ENCODE measurements at places on chromosomes 2 and 18. TPM values are rescaled to one million over a fixed set of nuclear protein-coding genes. Genes with fewer than 3 reads are reported as not detected.
A peak's percentile ranks its signal among the peaks of the same experiment; 100 is the strongest.

DNA sequence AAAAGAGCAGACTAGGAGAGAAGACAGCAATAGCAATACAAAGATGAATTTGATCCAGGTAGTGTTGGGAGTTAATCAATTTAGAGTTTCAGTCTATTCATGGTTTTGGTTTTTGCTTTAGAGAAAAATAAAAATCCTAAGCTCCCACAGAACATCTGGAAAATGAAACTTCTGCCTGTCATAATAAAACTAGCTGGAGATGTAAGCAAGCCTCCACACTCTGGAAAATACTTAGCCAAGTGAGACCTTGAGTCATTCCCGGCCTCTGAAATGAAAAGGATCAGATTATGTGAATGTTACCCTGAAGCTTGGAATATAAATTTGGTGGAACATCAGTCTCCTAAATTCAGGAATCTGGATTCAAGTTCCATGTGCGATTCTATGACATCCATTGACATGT lies 485.6 kb upstream of the SPRED2 start:
- no peak overlapping the region for H3K27ac ChIP-seq
- no peak overlapping the region for H3K4me3 ChIP-seq
- no peaks in the 10 kb centered on the region for H3K36me3 ChIP-seq
- H3K27me3 ChIP-seq, result no peaks in the 10 kb centered on the region

DNA sequence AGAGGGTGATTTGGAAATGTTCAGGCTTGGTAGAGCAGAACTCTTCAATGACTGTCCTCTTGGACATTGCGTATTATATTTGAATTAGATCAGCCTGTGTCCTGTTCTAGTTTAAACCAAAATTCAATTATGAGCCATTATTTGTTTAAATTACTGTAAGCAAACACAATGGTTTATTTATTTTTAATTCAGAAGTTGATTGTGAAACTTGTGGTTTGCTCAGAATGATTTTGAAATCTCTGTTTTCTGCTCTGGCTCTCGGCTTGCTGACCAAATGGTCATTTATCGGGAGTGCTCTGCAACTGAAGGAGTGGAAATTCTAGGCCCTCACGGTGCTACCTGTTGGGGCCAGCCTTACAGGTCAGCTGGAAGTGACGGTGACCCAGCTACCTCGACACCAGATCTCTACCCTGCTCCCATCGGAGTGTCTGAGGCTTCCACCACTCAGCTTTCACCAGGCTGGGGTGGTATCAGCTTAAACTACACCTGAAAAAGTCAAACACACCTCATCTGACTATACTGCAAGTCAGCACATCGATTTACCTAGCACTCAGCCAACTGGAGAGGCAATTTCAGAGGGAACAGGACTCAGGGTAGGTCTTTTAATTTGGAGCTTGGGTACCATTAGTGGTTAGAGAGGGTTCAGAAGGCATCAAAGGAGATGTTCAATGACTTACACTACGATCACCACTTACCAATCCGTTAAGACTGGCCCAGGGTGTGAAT lies 36.8 kb upstream of the GPD2 start:
- peaks cover 34% of the 10 kb centered on the region for H3K4me1 ChIP-seq
- peak overlapping the region; percentile 89 for H3K4me3 ChIP-seq
- H3K27me3 ChIP-seq, result peaks cover 5% of the 10 kb centered on the region
- H3K36me3 ChIP-seq, result peaks cover 5% of the 10 kb centered on the region
- DNase-seq, result no peak
- peak overlapping the region; percentile 99 for H3K27ac ChIP-seq

- peaks cover 86% of the 10 kb centered on the region for H3K4me1 ChIP-seq
- no peak overlapping the region for H3K4me3 ChIP-seq
- DNase-seq, result no peak
- H3K27me3 ChIP-seq, result peaks cover 1% of the 10 kb centered on the region
- no peak overlapping the region for H3K27ac ChIP-seq
- peaks cover 4% of the 10 kb centered on the region for H3K36me3 ChIP-seq
Measured at GRCh38 chr2:239261796-239262483, 138.9 kb downstream of the HDAC4 start.

DNA sequence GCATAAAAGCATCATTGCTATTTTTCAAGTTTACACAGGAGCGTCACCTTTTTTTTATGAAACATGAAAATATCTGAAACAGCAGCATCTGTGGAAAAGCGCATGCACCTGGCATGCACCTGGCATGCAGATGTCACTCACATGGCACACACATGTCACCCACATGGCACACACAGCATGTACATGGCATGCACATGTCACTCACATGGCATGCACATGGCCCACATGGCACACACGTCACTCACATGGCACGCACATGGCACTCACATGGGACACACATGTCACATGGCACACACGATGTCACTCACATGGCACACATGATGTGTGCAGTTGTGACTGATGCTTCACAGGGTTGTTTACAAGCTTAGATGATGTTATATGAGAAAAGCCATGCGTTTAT lies 188.0 kb downstream of the ZNF407 start:
- H3K4me1 ChIP-seq, result no peaks in the 10 kb centered on the region
- H3K27me3 ChIP-seq, result no peaks in the 10 kb centered on the region
- H3K4me3 ChIP-seq, result no peak overlapping the region
- peaks cover 12% of the 10 kb centered on the region for H3K36me3 ChIP-seq
- H3K27ac ChIP-seq, result no peak overlapping the region
- no peak for DNase-seq

GRCh38 chr2:240303896-240304745 lies 131.3 kb upstream of the GPC1 start:
- H3K4me3 ChIP-seq, result no peak overlapping the region
- H3K27ac ChIP-seq, result no peak overlapping the region
- peaks cover 2% of the 10 kb centered on the region for H3K27me3 ChIP-seq
- H3K36me3 ChIP-seq, result no peaks in the 10 kb centered on the region
- no peaks in the 10 kb centered on the region for H3K4me1 ChIP-seq

DNA sequence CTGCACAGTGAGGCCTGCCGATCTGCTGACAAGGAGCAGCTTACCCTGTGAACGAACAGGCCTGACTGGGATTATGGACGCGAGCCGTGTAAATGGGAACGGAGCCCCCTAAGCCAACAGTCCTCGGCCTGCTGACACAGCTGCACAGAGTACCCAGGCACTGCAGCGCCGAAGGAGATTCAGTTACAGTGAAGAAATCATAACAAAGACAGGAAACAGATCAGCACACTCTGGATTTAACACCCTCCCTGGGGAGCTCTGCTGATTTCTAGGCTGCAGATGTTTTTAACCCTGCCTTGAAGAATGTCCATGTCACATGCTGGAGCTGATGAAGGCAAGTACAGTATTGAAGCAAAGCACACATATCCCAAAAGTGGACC lies 43.4 kb downstream of the COLEC12 start:
- H3K36me3 ChIP-seq, result peaks cover 1% of the 10 kb centered on the region
- no peak for DNase-seq
- H3K27me3 ChIP-seq, result peaks cover 29% of the 10 kb centered on the region
- no peaks in the 10 kb centered on the region for H3K4me1 ChIP-seq

DNA sequence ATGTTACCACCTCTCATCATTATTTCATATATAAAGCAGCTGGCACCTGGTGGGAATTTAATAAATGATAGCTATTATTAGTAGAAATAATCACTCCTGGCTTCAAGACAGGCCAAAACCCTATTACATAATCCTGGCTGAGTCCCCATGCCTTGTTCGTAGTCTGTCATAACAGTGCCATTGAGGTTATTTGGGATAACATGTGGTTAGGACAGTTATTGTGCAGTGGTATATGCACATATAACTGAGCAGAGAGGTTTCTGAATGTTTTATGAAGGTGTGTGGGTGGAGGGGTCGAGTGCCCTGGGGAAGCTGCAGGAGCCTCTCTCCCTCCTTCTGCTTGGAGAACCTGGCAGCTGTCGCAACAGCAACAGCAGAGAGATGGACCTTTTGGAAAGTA lies 162.4 kb upstream of the NABP1 start:
- no peak overlapping the region for H3K4me3 ChIP-seq
- H3K36me3 ChIP-seq, result no peaks in the 10 kb centered on the region
- DNase-seq, result no peak

- DNase-seq, result no peak
- no peaks in the 10 kb centered on the region for H3K4me1 ChIP-seq
- peaks cover 2% of the 10 kb centered on the region for H3K27me3 ChIP-seq
- H3K4me3 ChIP-seq, result no peak overlapping the region
- no peak overlapping the region for H3K27ac ChIP-seq
Measured at GRCh38 chr2:145753041-145753608, 1233.2 kb upstream of the ZEB2 start.

DNA sequence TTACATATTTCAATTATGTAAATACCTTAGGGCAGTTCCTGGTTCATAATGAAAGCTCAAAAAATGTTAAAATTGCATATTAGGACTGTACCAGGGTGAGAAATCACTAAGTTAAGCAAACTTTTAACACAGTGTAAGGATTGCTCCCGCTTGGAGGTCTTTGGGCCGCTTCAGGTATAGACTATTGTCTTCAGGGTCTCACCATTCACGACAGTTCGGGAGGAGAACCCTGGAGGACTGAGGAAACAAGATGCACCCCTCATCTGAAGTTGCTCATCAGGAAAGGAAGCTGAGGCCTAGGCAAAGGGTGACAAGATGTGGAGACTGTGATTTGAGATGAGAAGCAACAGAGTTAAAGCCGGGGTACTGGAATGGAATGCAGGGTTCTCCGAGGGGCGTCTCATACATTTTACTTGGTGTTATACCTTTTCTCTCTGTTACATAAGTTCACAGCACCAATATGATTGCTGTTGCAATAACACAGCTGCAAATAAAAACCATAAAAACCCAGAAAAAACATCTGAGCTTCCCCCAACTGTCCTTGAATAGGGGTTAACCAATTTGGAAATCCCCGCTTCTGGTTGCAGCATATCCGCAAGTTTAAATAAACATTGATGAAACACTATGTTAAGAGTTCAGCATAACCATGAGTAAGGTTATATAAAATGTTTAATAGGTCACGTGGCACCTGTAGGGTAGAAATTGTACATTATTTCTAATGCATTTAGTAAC lies 40.1 kb downstream of the FBXO48 start:
- no peaks in the 10 kb centered on the region for H3K27me3 ChIP-seq
- no peaks in the 10 kb centered on the region for H3K36me3 ChIP-seq
- H3K4me3 ChIP-seq, result no peak overlapping the region
- no peaks in the 10 kb centered on the region for H3K4me1 ChIP-seq
- no peak for DNase-seq

- H3K4me3 ChIP-seq, result no peak overlapping the region
- H3K4me1 ChIP-seq, result peaks cover 51% of the 10 kb centered on the region
- no peak for DNase-seq
- H3K27ac ChIP-seq, result no peak overlapping the region
- peaks cover 2% of the 10 kb centered on the region for H3K36me3 ChIP-seq
Measured at GRCh38 chr2:172082105-172082943, 3.0 kb upstream of the DLX1 start.

- no peaks in the 10 kb centered on the region for H3K27me3 ChIP-seq
- peak; percentile 57 for DNase-seq
- H3K4me1 ChIP-seq, result peaks cover 17% of the 10 kb centered on the region
- peak overlapping the region; percentile 88 for H3K4me3 ChIP-seq
- no peaks in the 10 kb centered on the region for H3K36me3 ChIP-seq
- H3K27ac ChIP-seq, result peak overlapping the region; percentile 42
Measured at GRCh38 chr2:176001281-176001915, 669 bp downstream of the LNPK start.

DNA sequence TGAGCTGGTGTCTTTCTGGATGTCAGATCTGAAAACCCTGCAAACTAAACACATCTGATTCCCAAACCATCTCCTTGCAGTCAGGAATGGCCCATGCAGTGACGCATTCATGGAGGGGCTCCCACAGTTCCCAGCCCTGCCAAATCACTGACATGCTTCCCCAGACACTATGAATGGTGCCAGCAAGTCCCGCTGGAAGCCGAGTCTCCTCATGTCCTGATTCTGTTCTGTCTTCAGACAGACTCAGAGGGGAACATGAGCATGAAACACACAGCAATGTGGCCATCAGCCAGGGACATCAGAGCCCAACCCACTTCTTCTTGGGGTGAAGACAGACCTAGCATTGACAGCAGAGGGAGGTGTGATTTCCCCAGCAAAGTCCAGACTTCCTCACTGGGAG lies 83.7 kb downstream of the TTC32 start:
- no peak overlapping the region for H3K27ac ChIP-seq
- H3K4me1 ChIP-seq, result no peaks in the 10 kb centered on the region
- peaks cover 10% of the 10 kb centered on the region for H3K27me3 ChIP-seq
- no peak for DNase-seq

GRCh38 chr2:136510244-136510643 lies 255.1 kb upstream of the THSD7B start:
- H3K36me3 ChIP-seq, result no peaks in the 10 kb centered on the region
- H3K4me1 ChIP-seq, result no peaks in the 10 kb centered on the region
- H3K27me3 ChIP-seq, result peaks cover 2% of the 10 kb centered on the region
- no peak overlapping the region for H3K27ac ChIP-seq
- H3K4me3 ChIP-seq, result no peak overlapping the region

The SERPINB3 gene
- total RNA-seq, result not detected

The TEKT4 gene
- total RNA-seq, result not detected

The TTN gene
- 0.91 TPM for total RNA-seq

The C1QL2 gene
- not detected for total RNA-seq

The LYPD6B gene
- total RNA-seq, result not detected

The STK17B gene
- 141 TPM for total RNA-seq

The VAMP8 gene
- total RNA-seq, result 102 TPM
